Posterior cingulate gyrus (tissue), 11 donors: ENCODE measurements at places on chromosomes 6 and 20.

DNA sequence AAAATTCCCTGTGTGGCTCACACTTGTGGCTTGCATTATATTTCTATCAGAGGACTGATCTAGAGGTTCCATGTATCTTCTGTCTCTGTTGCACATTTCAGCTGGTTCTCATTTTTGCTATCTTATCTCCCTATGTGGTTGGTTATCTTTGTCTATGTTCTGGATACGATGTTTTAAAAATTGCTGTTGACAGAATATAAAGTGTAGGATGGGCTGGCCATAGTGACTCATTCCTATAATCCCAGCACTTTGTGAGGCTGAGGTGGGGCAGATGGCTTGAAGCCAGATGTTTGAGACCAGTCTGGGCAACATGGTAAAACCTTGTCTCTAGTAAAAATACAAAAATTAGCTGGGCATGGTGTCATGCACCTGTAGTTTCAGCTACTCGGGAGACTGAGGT is 9.9 kb upstream of the ULBP3 start:
- DNase-seq: no peak

DNA sequence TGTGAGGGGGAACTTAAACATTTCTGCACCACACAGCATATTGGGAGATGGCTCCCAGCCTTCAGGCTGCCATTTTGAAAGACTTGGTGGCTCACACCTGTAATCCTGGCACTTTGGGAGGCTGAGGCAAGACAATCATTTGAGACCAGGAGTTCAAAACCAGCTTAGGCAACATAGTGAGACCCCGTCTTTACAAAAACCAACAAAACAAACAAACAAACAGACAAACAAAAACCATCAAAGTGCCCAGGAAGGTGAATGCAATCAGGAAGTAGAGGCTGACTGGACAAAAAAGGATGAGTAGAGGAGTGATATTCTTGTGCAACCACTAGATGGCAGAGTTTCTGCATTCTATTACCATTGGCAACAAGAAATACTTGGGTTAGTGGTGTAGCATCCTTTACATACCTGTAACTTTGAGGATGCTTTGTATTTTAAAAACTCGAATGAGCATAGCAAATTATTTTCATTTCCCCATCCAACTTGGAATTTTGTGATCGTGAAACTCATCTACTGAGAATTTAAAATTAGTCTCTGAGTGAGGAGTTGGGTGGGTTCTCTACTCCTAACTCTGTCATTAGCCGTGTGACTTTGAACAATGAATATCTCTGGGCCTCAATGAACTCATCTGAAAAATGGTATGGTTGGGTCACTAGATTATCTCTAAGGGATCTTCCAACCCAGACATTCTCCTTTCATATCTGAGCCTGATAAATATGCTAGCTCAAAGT is 84.4 kb downstream of the CRYBG1 start:
- DNase-seq: no peak

GRCh38 chr6:147774856-147775255 is 266.4 kb downstream of the SAMD5 start:
- no peak for DNase-seq

GRCh38 chr6:107763946-107764345 is 60.2 kb downstream of the SCML4 start:
- DNase-seq: no peak

DNA sequence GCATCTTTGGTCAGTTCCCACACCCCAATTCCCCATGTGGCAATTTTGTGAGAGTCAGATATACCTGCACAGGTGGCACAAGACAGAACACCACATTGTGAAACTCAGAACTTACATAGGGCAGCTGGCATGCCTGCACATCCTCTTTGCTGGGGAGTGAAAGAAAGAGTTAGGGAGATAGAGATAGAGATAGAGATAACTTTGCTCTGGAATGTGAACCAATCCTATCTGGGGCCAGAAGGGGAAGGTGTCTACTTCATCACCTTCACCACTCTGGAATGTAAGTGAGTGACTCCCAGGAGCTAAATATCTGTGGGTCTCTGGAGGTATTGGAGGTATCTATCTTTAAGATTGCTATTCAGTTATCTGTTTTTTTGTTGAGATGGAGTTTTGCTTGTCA is 289.2 kb downstream of the OGFRL1 start:
- DNase-seq: no peak

DNA sequence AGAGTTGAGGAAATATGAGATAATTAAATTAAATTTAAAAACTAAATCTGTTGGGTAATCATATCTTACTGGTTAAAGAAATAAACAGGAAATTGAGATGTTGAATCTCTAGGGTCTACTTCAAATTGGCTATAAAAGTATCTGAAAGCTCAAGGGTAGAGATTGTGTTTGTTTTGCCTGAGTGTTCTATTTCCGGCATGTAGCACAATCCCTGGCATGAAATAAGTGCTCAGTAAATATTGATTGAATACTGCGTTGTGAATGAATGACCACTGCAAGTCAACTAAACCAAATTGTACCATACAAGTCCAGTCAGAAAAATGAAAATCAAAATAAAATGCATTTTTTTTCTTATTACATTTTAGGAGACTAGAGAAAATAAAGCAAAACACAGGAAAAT is 709.8 kb downstream of the EPM2A start:
- DNase-seq: no peak

- no peak for DNase-seq
Observed at GRCh38 chr20:10786678-10787077, 112.9 kb upstream of the JAG1 start.
